ENCODE measurements at places on chromosomes 3 and 15.

DNA sequence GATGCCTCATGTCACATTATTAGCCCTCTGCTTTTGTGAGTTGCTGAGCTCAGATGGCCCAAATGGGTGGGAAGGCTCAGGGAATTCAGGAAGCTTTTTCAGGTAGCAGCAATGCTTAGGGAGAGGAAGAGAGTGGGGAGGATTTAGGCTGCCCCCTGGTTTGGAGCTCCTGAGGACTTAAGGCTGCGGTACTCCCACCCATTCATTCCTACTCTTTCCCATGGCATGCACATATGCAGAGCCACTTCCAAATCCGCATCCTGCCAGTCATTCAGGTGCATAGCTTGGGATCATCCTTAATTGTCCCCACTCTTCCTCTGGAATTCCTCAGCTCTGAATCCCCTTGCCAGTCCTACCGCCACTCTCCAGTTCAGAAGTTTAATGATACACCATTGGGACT is 343.1 kb upstream of the FRG2C start:
- DNase-seq, result no peak

GRCh38 chr3:172659246-172660002 is 51.4 kb downstream of the NCEH1 start:
- DNase-seq, result no peak

DNA sequence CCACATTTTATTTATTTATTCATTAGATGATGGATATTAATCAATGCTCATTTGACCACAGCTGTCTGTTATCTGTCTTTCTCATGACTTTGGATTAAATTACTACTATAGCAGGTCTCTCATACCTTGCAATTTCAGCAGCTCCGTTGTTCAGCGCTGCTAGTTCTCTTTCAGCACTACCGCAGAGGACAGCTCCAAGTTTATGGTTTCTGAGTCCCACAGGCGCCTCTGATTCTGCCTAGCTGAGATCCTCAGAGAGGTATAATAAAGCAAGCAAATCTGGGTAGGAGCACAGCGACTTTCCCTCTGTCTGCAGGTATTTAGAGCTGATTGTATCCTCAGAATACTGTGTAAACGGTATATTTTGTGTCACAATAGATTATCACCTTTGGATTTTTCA is 204.9 kb downstream of the CNTN4 start:
- DNase-seq, result no peak

DNA sequence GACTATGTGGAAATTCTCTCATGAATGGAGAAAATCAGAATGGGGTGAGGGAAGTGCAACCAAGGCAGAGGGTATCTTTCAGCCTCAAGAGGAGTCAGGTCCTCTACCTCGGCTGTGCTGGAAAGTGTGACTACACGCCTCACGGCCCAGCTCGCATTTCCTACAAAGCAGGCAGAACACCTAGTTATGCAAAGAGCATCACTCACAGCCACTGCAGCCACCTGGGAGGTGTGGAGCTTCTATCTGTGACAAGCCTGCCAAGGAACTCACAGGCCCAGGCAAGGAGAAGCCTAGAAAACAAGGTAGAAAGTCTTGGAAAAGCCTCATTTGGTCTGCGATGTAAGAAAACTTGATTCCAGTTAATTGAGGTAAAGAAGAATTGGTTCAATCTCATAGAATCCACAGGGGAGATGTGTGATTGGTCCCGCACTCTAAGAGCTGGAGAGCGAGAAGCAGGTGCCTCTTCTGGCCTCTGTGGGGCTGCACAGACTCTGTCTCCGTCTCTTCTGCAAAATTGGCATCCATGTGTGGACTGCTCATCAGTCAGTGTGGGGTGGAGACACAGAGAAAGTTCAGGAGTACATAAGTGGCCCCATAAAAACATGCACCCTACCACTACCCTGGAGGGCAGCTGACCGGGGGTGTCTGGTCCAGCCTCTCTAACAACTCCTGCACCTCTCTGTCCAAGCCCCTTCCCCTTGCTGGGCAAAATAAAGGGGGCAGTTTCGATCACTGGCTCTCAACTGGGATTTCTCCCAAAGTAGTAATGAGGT is 76.8 kb downstream of the TAMM41 start:
- no peak for DNase-seq

DNA sequence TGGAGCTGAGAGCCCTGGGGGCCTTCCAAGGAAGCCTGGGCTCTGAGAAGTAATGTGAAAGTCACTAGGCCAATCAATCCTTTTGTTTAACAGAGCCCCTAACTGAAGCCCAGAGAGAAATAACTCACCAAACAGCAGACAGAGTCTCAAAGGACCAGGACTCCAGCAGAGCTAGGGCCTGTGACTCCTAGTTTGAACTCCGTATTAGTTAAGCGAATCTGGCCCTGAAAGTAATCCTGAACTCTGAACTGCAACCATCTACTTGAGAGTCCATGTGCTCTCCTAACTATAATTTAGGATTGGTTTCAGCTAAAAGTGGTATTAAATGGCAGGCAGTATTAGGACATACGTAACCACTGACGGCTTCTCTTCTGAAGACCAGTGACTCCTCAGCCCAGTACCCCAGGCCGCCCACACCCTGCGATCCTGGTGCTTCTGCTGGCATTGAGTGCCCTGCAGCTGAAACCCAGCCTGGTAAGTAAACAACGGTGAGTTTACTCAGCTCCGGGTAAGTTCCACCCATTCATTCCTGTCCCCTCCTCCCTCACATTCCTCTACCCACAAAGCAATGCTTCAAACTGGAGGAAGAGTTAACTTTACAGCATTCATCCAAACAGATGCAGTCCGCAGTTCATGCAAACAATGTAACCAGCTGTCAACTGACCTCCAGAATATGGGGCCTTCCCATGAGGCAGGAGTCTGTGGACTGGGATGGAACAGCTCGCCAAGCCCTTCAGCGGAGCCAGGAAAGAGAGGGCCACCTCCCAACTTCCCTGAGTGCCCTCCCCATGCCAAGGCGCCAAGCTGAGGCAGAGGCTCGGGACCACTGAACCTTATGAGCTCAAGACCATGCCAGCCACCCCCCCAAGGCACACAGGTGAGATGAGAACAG is 7.3 kb downstream of the MYO5C start:
- no peak for DNase-seq

GRCh38 chr3:175399156-175399840 is 540.2 kb downstream of the NAALADL2 start:
- DNase-seq, result no peak

GRCh38 chr3:107798381-107798780 is 275.6 kb downstream of the BBX start:
- DNase-seq, result no peak

GRCh38 chr3:81728766-81729544 is 32.5 kb downstream of the GBE1 start:
- no peak for DNase-seq

GRCh38 chr3:77426531-77426930 is 386.6 kb downstream of the ROBO2 start:
- no peak for DNase-seq

DNA sequence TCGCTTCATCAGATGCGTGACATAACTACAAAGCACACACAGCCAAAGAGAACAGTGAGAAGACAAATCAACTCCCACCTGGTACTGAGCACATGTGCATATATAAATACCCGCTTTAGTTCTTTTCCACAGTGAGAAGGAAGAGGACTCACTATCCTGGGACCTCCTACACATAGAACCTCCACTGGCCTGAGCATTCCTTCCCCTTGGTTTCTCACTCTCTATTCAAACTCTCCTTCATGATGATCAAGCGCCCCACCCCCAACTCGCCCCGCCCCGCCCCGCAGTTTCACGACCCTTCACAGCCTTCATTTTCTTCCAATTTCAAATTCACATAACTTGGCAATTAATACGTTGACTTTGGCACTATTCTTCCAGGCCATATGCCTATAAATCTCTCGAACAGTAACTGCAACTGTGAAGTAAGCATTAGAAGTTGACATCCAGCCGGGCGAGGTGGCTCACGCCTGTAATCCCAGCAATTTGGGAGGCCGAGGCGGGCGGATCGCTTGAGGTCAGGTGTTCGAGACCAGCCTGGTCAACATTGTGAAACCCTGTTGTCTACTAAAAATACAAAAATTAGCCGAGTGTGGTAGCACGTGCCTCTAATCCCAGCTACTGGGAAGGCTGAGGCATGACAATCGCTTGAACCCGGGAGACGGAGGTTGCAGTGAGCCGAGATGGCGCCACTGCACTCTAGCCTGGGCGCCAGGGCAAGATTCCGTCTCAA is 1.1 kb downstream of the RPS17 start:
- DNase-seq, result no peak

- DNase-seq, result no peak
Observed at GRCh38 chr3:72200332-72200731, 415.4 kb upstream of the PROK2 start.

DNA sequence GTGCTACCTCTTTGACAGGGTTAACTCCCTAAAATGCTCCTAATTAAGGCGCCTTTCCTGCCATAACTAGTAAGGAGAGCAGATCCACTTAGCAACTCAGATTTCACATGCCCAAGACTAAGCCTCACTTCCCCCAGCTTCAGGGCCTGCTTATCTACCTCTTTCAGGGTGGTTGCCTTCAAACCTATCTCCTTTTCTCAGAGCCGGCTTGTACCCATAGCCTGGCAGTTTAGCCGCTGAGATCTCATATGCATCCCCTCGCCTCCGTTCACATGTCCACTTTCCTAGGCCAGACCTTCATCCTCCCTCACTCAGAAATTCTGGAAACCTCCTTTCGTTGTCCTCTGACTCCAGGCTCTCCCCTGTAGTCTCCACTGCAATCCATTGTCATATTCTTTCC is 1.0 kb upstream of the FSTL1 start:
- DNase-seq, result no peak

DNA sequence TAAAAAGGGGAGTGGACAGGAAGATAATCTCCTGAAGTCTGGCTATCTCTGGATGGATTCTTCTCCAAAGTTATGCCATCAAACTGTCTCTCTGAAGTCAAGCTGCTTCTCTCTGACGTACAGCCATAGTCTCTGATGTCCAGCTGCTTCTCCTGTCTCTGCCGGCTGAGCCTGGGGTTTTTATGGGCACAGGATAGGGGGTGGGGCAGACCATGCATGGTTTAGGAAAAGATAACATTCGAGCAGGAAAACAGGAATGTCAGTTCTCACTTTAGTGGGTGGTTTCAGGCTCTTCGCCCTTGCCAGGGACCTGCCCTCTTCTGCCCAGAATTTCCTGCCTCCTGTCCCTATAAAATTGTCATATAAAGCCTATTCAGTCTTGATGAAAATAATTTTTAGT is 110.9 kb upstream of the ROBO1 start:
- no peak for DNase-seq

DNA sequence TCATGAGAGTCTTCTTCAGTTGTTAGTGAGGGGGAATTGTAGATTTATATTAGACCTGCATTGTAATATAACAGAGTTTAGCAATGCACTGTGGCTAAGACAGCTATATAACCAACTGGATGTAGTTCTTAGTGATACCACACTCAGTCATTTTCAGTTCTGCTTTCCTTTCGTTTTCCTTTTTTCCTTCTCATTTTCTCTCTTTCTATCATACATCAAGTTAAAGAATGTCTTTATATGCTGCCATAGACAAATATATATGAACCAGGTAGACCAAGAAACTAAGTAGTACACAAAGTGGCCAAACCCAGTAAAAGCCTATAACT is 43.7 kb upstream of the CD47 start:
- DNase-seq, result no peak

DNA sequence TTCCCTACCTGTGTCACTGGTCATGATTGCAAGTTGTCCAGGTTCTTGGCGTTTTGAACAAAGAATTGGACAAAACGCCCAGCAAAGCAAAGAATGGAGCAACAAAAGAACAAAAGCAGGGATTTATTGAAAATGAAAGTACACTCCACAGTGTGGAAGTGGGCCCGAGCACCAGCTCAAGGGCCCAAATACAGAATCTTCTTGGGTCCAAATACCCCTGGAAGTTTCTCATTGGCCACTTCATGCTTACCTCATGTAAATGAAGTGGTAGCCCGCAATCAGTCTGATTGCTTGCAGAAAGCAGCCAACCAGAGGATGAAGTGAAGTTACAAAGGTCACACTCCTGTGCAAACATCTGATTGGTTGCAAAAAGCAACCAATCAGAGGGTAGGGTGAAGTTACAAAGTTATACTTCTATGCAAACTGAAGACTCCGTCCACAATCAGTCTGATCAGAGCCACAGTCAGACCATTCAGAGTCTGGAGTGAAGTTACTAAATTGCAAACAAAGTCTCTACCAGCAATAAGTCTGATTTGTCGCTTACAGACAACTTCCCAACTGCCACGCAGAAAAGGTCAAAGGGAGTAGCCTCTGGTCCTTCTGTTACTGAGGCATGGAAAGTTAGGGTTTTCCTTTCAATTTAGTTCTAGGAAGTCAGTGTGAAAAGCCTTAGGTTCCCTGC is 8.3 kb upstream of the TM4SF1 start:
- no peak for DNase-seq

GRCh38 chr15:92079047-92079446 is 225.5 kb downstream of the SLCO3A1 start:
- DNase-seq, result no peak

GRCh38 chr3:21020681-21021080 is 730.3 kb downstream of the ZNF385D start:
- DNase-seq, result no peak

DNA sequence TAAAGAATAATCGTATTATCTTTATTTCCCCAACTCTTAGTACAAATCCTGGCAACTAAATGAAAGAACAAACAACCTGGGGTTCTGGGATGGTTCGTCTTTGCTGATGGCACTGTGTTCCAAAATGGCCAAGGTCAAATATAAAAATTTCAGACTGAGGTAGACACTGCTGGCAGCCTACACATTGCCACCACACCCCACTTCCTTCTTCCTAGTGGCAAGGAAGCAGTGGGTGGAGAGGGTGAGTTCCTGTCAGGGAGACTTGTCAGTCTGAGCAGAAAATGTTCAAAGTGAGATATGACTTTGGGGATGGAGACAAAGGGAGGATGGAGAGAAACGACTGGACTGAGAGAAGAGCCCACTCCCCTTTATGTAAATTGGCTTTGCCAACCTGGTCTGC is 69.6 kb downstream of the LMCD1 start:
- no peak for DNase-seq

DNA sequence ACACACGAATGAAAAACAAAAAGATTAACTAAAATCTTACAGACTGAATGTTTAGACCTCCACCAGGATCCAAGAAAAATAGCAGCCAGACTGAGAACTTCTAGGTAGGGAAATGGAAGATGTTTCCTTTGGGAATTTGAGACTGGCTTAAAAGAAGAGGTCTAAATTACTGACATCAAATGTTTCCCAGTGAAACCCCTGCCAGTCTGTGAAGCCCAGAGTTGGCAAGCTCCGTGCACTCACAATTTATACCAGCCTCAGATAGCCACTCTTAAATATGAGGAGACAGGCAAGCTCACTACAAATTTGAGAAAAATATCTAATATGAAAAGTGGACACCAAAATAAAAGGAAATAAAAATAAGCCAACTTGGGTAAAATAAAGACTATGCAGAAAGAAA is 700.5 kb upstream of the ZNF385D start:
- DNase-seq, result no peak

GRCh38 chr3:133592843-133593242 is 19.4 kb downstream of the CDV3 start:
- no peak for DNase-seq

- DNase-seq, result no peak
Observed at GRCh38 chr3:130702985-130703384, 43.6 kb downstream of the PIK3R4 start.

DNA sequence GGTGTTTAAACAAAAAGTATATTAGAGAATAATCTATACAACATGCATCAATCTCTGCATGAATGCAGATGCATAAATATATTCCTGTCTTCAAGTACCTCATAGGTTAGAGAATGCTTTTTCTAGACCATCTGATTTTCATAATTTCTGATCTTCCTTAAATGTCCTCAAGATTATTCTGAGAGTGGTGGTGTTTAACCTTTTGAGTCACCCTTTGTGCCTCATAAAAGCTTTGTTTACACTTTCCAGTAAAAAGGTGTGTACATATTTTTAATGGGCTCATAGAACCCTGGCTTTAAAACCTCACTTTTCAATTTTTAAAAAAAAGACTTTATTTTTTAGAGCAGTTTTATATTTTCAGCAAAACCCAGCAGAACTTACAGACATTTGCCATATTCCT is 41.0 kb upstream of the ABHD10 start:
- no peak for DNase-seq
